ENCODE measurements at places on chromosomes 6 and 20.

- DNase-seq: no peak
Observed at GRCh38 chr6:24982231-24982630, 46.5 kb upstream of the RIPOR2 start.

DNA sequence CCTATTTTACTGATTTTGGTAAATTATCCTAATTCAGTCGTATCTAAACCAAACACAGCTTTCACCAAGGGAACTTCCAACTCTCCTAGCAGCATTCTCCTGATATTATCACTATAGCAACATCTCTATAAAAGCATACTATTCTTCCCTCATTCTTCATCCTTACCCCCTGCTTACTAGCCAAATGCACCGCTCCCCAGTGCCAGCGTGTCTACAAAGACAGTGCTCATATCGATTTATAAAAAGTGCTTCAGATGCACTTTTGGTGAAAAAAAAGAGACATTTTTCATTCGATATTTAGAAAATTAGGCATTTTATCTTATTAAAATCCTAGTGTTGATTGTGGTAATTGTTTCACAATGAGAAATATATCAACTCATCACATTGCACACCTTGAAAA is 74.0 kb downstream of the SYNE1 start:
- DNase-seq: no peak

- DNase-seq: no peak
Observed at GRCh38 chr6:160055813-160056212, 65.8 kb upstream of the SLC22A1 start.

GRCh38 chr6:109258129-109258528 is 124.1 kb downstream of the CD164 start:
- DNase-seq: no peak

DNA sequence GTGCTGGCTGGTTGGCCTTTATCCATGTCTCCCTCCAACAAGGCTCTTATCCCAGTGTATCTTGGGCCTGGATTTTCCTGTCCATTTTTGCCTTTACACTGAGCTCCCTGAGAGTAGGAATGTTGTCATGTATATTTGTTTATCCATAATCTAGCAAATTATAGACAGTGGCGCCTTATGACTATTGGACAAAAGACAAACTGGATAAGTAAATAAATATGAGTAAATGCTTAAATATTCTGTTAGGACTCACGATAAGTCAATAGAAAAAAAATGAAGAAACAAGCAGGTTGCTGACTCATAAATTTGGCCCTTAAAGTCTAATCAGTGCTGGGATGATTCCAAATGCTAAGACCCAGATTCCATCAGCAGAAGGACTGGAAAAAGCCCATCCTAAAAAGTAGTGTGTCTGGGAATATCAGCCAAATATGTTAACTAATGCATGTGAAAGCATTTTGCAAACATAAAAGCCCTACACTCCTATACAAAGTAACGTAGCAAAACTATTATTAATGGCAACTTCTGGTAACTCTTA is 55.0 kb upstream of the PCSK2 start:
- DNase-seq: no peak

DNA sequence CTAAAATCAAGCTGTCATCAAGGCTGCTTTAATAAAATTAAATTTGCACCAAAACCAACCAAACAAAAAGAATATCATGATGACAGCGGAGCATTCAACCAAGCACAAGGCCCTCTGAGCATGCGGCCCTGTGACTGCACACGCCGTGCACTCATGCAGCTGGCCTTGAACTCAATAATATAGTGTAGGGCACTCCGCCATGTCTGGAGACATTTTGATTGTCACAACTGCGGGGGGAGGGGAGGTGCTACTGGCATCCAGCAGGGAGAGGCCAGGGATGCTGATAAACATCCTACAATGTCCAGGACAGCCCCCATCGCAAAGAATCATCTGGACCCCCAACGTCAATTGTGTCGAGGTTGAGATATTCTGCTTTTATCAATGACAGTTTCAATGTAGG is 9.7 kb downstream of the MOCS3 start:
- DNase-seq: no peak

GRCh38 chr6:106997392-106998158 is 23.0 kb upstream of the CD24 start:
- DNase-seq: no peak

GRCh38 chr6:144844596-144844995 is 559.5 kb downstream of the UTRN start:
- DNase-seq: no peak

DNA sequence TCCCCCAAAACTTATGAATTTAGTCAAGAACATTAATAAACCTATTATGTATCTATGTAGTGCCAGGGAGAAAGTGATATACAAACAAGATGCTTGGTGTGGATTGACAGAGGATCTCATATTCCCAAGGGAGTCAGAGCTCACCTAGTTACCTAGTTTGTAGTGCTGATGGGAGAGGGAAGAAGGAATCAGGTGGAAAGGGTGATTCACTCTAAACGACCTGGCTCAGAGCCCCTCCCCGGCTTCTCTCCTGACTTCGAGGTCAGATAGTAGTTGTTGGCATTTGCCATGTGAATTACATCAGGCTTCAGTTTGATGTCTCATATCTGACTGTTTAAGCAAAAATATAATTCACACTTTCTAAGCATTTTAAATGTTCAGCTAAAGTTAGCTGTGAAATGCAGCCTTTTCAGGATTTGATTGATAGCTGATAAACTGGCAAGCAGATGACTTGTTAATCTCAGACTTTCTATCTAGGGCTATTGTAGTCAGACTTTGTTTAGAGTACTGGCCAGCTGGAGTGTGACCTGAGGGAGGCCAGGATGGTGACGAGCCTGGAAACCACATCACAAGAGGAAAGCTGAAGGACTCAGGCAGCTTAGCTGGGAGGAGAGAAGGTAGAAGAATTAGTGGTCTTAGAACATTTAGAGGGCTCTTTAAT is 123.7 kb downstream of the AKAP7 start:
- no peak for DNase-seq

DNA sequence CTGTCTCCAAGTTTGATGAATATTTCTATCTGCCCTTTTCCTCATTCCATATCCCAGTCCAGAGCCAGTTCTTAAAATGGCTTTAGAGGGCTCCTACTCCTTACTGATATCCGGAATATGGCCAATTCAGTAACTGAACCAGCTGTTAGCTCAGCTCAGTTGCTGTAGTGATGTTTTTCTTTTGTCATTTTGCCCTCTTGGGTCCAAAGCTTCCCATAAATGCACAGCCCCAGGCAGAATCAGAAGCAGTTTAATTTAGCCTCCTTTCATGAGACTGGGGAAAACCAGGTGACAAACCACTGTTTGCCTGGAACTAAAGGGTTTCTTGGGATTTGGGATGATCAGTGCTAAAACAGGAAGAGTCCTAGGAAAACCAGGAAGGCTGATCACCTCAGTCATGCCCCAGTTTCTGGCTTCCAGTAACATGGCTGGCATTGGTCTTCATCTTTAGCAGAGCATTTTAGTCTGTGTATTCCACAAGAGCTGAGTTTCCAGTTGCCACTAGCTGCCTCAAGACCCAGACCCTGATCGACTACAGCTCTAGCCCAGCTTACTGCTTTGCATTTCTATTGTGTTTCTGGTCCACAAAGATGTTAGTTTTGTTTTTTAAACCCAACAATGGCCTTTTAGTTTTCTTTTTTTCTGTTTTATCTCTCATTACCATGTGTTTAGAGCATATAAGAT is 40.6 kb upstream of the REV3L start:
- DNase-seq: no peak

DNA sequence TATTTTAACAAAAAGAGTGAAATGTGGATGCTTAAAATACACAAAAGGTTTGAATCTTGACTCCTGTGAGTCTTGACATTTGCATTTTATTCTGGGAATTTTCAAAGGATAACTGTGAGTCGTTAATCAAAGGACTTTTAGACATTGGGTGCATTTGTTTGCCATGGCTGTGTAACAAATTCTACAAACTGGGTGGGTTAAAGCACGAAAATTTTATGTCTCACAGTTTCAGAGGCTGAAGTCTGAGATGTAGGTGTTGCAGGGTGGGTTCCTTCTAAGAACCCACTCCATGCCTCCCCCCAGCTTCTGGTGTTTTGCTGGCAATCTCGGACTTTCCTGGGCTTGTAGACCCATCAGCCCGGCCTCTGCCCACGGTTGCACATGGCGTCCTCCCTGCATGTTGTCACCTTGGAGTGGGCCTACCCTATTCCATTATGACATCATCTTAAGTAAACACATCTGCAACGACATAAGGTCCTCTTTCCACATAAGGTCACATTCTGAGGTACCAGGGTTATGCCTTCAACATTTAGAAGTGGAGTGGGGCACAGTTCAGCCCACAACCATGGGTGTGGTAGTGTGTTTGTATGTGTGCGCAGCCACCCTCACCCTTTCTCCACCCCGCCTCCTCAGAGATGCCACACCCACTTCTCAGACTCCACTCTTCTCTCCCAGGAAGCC is 113.1 kb downstream of the FOXA2 start:
- no peak for DNase-seq

GRCh38 chr6:13841936-13842335 is 27.6 kb upstream of the MCUR1 start:
- no peak for DNase-seq

DNA sequence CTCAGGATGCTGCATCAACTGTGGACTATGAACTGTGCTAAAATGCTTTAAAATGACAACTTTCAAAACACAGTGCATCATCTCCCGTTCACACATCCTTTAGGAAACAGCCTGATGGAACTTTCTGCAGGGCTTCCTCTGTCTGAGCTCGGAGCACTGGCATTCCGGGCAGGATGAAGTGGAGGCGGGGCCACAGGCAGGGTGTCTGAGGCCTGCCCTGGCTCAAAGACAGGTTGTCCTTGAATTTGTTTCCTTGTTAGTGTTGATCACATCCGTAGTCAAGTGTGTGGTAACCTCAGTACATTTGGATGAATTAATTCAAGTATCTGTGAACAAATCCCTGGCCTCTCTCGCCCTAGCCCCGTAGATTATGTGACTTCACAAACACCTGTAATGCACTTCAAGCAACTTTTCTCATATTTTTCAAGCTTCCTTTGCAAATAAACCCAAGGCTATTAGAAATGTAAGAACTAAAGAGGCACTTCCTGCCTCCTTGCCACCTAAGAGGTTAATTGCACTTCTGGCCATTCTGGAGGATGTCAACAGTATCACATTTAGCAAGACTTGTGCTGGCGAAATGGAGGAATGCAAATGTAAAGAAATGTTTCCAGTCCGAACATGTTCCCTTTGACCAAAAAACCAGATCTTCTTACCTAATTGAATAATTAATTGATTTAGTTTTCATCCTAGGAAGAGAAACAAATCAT is 3.1 kb downstream of the CD93 start:
- DNase-seq: no peak

GRCh38 chr20:9838378-9839295 is at the start of gene PAK5:
PAK5 (minus strand) TSS chr20:9839076; CDS start chr20:9644328, 194,748 bp downstream.
- no peak for DNase-seq

- DNase-seq: no peak
Observed at GRCh38 chr6:170532867-170533488, 20.1 kb downstream of the PSMB1 start.

GRCh38 chr6:19327241-19327640 is 509.9 kb upstream of the ID4 start:
- no peak for DNase-seq

GRCh38 chr20:62961310-62961783 is 8.8 kb downstream of the SLC17A9 start:
- no peak for DNase-seq

DNA sequence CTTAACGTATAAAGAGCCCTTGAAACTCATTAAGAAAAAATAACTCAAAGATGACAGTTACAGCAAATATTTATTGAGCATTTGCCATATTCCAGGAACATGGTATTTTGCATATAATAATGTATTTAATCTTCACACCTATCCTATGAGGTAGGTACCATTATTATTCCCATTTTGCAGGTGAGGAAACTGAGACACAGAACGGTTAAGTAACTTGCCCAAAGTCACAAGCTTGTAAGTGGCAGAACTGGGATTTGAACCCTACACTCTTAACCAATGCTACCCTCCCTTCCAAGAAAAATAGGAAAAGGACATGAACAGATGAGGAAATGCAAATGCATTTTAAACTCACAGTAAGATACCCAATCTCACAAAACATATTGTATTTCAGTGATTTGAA is 5.3 kb upstream of the UBE2V1 start:
- no peak for DNase-seq

DNA sequence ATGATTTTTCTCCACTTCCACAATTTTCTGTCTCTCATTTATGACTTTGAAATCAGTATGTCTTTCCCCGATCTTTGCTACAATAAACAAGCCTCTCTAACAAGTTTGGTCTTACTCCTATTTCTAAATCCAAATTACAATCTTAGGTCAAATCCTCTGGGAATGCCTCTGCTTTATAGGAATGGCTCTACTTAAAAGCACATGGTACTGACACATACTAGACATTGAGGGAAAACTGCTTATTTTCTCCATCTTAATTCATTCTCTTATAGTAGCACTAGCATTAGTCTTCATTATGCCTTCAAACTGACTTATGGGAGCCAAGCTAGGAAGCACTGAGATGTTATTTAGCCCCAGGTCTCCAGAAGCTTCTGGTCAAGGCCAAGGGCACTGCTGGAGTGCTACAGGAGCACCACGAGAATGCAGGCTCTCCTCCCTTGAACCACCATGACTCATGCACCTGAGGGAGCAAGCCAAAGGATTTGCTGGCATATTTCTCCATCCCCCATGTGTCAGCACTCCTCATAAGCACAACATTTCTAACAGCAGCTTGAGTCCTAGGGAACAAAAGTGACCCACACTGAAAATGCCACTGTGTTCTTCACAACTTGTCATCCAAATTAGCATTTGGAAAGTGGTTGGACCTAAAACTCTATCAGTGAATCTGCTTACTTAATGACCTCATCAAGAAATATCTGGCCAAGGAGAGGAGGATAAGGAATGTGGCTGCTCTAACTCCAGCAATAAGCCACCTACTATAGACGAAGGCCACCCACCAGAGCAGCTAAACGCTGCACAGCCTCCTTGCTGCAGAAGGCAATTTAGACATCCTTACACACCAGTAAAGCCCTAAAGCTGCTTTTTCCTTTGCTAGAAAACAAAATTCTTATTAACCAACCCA is 156.8 kb upstream of the KCNQ5 start:
- peak; percentile 16 for DNase-seq

GRCh38 chr6:27280540-27281000 is 31.5 kb downstream of the POM121L2 start:
- no peak for DNase-seq

GRCh38 chr20:528923-529604 is 14.5 kb downstream of the CSNK2A1 start:
- no peak for DNase-seq
